ENCODE measurements at places on chromosomes 11 and 22. TPM values are rescaled to one million over a fixed set of nuclear protein-coding genes. Genes with fewer than 3 reads are reported as not detected.

DNA sequence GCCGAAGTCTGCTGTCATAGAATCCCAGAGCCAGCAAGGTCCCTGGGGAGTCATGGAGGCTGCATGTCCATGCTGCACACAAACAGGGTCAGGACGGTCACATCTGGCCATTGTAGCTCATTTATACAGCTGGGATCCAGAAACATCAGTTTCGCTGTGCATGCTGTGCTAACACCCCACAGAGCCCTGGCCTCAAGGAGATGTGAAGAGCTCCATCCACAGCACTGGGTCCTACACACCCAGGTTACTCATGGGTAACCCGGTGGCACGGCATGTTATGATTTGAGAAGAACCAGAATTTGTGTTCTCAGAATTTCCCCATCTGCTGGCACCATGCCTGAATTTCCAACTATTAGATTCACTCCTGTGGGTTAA, 146.3 kb upstream of the ARHGAP20 start:
- H3K4me3 ChIP-seq, result no peak overlapping the region
- no peaks in the 10 kb centered on the region for H3K4me1 ChIP-seq
- no peaks in the 10 kb centered on the region for H3K36me3 ChIP-seq
- H3K27ac ChIP-seq, result no peak overlapping the region
- no peak for DNase-seq

DNA sequence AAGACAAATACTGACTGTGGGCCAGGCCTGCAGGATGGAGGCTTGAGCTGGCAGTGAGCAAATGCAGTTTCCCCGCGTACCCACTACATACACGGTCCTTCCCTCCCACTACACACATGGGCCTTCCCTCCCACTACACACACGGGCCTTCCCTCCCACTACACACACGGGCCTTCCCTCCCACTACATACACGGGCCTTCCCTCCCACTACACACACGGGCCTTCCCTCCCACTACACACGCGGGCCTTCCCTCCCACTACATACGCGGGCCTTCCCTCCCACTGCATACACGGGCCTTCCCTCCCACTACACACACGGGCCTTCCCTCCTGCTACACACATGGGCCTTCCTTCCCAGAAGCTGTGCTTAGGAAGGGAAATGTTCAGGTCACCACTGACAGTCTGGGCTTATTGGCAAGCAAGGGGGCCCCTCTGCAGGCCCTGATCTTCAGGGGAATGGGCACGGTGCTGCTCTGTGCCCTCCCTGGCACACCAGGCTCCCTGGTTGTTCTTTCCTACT, 10.8 kb downstream of the DNAL4 start:
- no peak overlapping the region for H3K4me3 ChIP-seq
- H3K4me1 ChIP-seq, result no peaks in the 10 kb centered on the region
- no peaks in the 10 kb centered on the region for H3K36me3 ChIP-seq
- no peak for DNase-seq
- no peaks in the 10 kb centered on the region for H3K27me3 ChIP-seq

- no peaks in the 10 kb centered on the region for H3K27me3 ChIP-seq
- no peaks in the 10 kb centered on the region for H3K4me1 ChIP-seq
- H3K4me3 ChIP-seq, result no peak overlapping the region
- DNase-seq, result no peak
- no peak overlapping the region for H3K27ac ChIP-seq
Measured at GRCh38 chr11:80748207-80748925, 1307.5 kb upstream of the TENM4 start.

The DERL3 gene
- total RNA-seq, result not detected
